ENCODE measurements at places on chromosomes 5 and 9.

DNA sequence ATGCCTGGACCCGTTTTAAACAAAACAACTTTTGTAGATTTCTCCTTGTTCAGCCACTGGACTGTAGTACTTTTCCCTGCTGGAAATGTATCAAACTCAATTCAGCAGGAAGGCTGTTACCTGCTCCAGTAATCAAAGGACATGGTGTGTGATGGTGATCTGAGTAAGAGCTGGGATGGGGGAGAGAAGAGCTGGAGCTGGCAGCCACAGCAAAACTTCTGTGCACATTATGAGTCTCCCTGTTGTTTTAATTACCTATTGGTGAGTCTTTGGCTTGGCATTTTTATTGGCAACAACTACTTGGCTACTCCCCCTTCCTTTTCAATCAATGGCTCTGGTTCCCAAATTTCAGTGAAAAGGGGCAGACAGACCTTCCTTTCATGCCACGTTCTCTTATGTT lies 9.7 kb downstream of the NREP start:
- DNase-seq, result no peak

- no peak for DNase-seq
Measured at GRCh38 chr5:180168758-180169157, 40.3 kb downstream of the RASGEF1C start.

DNA sequence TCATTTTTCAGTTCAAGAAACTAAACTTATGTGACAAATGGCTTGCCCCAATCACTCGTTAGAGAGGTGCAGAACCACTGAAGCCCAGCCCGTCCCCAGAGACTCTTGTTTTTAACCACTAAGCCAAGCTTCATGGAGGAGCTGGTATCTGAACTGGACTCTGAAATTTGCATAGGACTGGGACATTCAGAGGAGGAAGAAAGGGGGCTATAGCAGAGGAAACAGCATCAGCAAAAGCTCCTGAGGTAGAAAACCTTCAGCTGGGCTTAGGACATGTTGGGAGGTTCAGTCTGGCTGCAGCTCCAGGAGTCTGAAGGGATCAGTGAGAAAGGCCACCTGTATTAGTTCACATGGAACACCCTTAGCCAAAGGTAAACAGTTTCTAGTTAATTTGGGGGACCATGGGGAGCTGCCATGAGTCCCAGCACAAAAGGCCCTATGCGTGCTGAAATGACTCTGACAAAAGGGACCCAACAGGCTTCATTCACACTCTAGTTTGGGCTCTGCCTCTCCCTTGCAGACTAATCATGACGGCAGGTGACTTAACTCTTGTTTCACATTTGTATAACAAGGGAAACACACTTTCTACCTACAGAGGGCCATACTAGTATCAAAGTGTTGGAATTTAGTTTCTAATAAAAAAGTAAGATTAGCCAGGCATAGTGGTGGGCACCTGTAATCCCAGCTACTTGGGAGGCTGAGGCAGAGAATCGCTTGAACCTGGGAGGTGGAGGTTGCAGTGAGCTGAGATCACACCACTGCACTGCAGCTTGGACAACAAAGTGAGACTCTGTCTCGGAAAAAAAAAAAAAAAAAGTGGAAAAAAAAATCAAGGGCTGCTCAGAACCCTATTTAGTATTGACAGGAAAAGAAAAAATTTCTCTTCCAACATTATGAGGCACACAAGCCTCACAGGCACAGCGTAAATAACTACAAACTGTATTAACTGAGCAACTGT lies 10.2 kb downstream of the FBXO10 start:
- no peak for DNase-seq

DNA sequence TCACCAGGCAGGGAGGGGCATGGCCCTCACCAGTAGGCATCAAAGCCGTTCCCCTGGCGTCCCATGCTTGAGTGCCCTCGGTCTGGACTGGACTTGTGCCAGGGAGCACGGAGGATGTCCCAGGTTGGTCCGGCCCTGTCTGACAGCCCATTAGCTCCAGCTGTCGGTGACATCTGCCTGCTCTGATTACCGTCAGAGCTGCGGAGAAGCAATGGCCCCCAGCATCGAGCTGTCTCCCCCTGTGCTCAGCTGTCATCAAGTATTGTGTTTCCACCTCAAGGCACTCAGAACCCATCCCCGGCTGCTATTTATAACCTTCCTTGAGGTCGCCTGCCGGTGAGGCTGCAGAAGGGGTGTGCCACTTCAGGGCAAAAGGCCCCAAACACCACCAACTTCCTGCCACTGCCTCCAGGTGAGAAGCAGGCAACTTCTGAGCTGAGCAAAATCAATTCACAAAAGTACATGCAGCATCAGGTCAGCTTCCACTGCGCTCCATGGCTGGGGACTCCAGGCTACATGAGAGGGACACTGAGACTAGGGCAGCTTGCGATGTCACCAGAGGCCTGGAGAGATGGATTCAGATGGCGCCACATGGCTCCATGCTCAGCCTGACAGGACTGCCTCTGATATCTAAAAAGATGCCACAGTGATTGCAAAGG lies 142.7 kb downstream of the C5orf15 start:
- DNase-seq, result no peak

- DNase-seq, result no peak
Measured at GRCh38 chr9:131567910-131568309, 22.6 kb downstream of the PRRT1B start.

- no peak for DNase-seq
Measured at GRCh38 chr5:152462021-152462721, 57.1 kb upstream of the NMUR2 start.

- peak; percentile 5 for DNase-seq
Measured at GRCh38 chr9:93093877-93094657, 1.9 kb upstream of the CARD19 start.

DNA sequence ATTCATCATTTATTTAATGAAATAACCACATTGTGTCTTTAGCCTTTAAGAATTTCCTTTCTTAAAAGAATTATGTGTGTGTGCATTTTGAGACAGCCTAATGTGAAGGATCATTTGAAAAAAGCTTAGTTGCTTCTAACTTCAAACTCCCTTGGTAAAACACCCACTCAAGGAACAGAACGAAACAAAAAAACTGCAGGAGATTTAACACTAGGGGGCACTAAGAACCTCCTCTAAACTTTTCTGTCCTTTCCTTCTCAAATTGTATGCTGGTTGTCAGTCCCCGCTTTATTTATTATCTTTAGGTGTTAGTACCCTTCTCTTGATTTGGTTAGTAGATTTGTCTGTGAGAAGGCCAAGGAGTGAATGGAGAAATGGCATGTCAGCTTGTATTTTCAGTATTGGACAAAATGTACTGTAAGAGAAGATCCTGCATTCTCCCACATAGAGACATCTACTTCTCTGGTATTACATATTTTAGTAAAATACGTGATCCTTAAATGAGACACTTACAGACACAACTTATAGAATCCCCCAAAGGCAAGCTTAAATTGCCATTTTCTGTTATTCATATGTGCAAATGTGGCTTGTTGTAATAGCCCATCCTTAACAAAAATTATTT lies 229.7 kb downstream of the MRPS30 start:
- DNase-seq, result peak; percentile 60

DNA sequence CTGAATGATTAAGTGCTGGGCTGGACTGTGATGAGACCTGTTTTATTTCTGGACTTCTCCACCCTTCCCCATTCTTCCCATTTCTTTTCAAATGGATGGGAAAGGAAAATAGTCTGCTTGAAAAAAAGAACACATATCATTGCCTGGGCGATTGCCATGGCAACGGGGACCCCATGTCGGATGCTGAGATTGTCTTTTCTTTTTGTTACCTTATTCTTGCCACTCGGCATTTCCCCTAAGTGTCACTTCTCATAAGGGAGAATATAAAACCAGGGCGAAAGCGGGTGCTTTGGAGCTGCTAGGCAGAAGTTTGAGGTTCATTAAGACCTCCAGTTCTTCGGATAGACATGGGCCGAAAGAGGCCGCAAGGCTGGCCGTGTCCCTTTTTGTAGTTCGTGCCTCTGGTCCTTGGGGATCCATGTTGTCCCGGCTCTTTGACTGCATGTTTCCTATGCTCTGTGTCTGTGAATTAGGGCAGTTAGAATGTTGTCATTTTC lies 763 bp downstream of the FGD3 start:
- DNase-seq, result no peak

GRCh38 chr5:6469836-6470235 lies 21.2 kb downstream of the UBE2QL1 start:
- no peak for DNase-seq

GRCh38 chr5:90133941-90134340 lies 275.6 kb downstream of the CETN3 start:
- no peak for DNase-seq

- DNase-seq, result peak; percentile 23
Measured at GRCh38 chr9:123049589-123050222, 16.2 kb downstream of the GPR21 start.

DNA sequence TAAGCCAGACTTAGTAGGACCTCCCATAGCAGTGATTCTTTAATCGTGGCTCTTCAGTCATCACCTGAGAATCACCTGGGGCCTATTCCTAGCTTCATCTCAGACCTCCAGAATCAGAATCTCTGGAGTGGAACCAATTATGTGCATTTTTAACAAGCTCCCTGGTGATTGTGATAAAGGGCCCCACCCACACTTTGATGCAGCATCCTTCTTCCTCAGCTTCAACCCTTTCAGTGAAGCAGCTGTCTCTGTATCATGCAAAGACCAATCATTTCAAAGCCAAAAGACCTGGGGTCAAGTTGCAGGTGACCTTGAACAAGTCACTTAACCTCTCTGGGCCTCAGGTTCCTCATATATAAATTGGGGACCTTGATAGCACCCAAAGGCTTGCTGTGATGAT lies 17.1 kb downstream of the FBXO10 start:
- no peak for DNase-seq

DNA sequence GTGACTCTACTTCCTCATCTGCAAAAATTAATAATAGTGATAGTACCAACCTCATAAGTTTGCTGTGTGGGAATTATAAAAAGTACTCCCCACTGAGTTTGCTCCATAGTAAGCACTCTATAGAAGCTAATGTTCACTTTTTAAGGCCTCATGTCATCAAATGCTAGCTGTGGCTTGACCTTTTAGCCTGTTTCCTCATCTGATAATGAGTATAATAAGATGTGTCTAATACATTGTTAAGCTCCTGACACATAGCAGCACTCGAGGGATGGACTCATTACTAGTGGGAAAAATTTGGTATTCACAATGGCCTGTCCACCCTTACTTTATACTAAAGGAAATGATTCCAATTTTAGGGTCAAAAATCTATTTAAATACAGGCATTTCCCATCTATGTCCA lies 26.1 kb upstream of the CAST start:
- DNase-seq, result no peak

Data from hepatocyte (in vitro differentiated cells).